Inflammatory macrophage (primary cell): ENCODE measurements at places on chromosomes 5 and 9.

GRCh38 chr5:150140830-150141229 is 14.8 kb downstream of the PDGFRB start:
- DNase-seq, result no peak

DNA sequence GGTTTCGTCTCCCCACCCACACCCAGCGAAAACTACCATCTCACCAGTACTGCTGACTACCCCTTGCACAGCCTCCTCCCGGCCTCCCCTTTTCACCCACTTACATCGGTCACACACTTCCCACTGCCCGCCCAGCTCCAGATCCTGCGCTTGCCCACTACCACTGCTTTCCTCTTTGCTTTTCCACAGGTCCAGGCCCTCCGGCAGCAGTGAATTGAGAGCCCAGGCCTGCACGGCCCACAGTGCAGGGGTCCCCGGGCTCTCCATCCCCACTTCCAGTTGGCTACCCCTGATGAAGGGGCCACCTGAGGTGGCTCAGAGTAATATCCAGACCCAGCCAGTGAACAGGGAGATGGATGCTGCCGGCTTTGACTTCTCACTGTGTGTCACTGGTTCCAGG is 120.2 kb upstream of the FSTL4 start:
- no peak for DNase-seq

DNA sequence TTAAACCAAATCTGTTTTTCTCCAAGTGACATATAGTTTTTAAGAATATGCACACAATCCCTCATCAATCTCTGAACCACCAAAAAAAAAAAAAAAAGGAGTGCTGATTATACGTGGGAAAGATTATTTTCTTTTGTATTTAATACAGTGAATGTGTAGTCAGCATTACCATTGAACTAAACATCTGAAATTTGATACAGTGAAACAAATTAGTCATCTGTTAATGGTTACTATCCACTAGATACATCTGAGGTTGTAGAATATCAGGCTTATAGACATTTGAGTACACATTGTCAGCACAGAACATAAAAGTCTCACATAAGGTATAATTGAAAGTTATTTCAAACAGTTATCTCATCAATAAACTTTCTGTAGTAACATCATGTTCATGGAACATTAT is 87.0 kb downstream of the SLF1 start:
- DNase-seq, result no peak

DNA sequence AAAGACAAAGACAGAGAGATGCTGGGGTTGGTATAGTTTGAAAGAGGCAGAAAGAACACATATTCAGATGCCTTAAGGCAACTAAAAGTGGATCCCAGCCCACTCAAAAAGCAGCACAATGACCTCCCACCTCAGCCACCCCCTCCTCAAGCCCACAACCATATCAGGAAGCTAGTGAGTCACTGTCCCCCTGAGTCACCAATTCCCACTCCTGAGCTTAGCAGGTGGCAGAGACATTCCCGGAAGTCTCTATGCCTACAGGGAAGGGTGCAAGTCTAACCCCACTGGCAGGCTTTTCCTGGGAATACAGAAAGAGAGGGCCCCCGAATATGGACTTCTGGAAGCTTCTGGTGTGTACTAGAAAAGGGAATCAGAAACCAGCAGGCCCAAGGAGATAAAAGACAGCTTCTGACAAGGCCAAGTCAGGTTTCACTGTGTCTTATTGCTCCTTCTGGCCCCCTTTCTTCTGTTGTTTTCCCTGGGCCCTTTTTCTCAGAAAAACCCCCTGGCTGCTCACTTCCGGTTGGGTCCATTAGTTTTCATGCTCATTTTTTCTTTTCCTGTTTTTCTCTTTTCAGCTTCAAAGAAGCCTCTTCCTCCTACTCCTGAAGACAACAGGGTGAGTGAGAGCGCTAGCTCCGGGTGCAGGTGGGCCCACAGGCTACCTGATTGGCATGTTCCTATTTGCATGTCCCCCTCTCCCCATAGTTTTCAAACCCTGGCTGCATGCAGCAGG is 36.8 kb downstream of the ITK start:
- no peak for DNase-seq
